ENCODE measurements at places on chromosomes 2 and 18.

DNA sequence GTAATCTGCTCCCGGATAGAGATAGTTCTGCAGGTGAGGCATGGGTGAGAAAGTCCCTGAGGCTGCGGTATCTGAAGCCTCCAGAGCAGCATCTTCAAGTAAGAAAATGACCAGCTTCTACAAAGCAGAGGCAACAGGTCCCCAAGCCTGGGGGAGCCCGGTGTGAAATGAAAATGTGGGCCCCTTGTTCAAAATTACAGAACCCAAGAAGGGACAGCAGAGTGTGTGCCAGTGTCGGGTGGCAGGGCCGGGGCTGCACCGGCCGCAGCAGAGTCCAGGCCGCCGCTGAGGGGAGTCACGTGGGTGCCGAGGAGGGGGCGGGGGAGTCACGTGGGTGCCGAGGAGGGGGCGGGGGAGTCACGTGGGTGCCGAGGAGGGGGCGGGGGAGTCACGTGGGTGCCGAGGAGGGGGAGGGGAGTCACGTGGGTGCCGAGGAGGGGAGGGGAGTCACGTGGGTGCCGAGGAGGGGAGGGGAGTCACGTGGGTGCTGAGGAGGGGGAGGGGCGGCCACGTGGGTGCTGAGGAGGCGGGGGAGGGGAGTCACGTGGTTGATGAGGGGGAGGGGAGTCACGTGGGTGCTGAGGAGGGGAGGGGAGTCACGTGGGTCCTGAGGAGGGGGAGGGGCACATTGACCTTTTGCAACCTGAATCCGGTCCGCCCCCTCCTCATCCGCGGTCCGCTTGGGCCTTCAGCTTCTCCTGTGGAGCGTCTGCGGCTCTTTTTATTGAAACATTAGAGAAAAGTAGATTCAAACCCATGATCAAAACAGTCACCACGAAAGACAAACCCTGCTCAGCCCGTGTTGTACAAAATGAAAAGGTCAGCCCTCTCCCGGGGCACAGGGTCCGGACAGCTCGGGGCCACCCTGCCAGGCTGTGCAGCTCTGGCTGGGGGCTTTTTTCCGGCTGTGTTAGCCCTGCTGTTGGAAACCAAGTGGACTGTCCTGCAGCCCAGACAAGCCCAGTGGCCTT, 10.4 kb downstream of the COLEC11 start:
- DNase-seq: peak; percentile 19

GRCh38 chr18:30359521-30359920, 683.0 kb downstream of the DSC3 start:
- DNase-seq: no peak

GRCh38 chr18:62070302-62070701, 116.6 kb downstream of the PIGN start:
- no peak for DNase-seq

GRCh38 chr2:235049069-235049468, 97.3 kb downstream of the SH3BP4 start:
- no peak for DNase-seq

GRCh38 chr2:189601043-189601442, 20.5 kb upstream of the SLC40A1 start:
- DNase-seq: no peak

GRCh38 chr2:48098539-48098938, 192.2 kb upstream of the FBXO11 start:
- DNase-seq: no peak

- no peak for DNase-seq
These were observed 247.4 kb upstream of the CHAC2 start for GRCh38 chr2:53519918-53520841.
